ENCODE measurements at places on chromosomes 12 and 14.
A peak's percentile ranks its signal among the peaks of the same experiment; 100 is the strongest.

- DNase-seq, result no peak
Observed at GRCh38 chr14:95226801-95227200, 69.5 kb upstream of the DICER1 start.

GRCh38 chr12:12979731-12980259 lies 20.3 kb downstream of the HEBP1 start:
- DNase-seq, result no peak

- no peak for DNase-seq
Observed at GRCh38 chr12:16949371-16949770, 343.4 kb upstream of the LMO3 start.

DNA sequence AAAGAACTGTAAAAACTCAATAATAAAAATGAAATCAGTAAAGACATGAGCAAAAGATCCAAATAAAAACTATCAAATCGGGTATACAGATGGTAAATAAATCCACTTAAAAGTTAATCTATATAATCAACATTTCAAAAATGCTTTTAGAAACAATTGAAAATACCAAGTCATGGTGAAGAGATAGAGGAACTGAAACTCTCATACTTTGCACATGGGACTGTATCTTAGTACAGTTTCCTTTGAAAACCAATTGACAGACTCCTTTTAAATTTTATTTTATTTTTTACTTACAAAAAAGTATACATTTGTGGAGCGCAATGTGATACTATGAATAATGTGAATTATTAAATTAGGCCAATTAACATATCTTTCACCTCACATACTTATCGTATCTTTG lies 98.6 kb upstream of the FAR2 start:
- DNase-seq, result no peak

- no peak for DNase-seq
Observed at GRCh38 chr12:80925237-80925636, 12.5 kb downstream of the LIN7A start.

DNA sequence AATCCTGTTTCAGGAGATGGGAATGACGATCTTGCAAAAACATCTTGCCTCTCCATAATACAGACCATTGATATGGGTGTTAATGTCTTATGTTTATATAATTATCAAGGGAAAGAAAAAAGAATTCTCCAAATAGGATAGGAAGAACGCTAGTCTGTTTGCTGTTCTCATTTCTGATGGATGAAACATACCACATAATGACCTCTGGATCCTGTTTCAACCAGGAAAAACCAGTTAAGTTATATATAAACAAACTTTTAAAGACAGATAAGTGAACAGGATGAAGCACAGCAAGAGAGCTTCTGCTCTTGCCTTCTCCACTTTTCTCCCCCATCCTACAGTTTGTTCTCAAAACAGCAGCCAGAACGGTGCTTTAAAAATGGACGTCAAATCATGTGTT lies 27.8 kb downstream of the COQ6 start:
- DNase-seq, result no peak

- DNase-seq, result no peak
Observed at GRCh38 chr12:18158774-18159557, 69.0 kb upstream of the RERGL start.

DNA sequence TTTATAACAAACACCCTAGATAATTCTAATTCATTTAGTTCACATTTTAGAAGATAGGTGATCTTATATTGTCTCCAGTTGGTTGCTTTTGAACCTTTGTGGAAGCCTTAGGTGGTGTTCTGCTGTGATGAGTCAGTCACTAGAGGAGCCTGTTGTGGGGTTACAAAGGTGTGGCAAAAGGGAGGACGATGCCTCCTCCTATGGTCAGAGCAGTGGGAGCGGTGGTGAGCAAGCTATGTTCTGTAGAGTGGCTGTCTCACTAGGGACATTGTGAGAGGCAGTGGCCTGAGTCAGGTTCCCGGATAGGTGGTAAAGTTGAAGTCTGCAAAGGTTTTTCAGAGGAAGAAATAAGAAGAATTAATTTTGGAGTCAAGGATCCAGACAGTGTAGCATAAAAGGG lies 71.6 kb upstream of the USP44 start:
- DNase-seq, result no peak

GRCh38 chr12:111842556-111843396 lies 748 bp downstream of the MAPKAPK5 start:
- DNase-seq, result peak; percentile 47

DNA sequence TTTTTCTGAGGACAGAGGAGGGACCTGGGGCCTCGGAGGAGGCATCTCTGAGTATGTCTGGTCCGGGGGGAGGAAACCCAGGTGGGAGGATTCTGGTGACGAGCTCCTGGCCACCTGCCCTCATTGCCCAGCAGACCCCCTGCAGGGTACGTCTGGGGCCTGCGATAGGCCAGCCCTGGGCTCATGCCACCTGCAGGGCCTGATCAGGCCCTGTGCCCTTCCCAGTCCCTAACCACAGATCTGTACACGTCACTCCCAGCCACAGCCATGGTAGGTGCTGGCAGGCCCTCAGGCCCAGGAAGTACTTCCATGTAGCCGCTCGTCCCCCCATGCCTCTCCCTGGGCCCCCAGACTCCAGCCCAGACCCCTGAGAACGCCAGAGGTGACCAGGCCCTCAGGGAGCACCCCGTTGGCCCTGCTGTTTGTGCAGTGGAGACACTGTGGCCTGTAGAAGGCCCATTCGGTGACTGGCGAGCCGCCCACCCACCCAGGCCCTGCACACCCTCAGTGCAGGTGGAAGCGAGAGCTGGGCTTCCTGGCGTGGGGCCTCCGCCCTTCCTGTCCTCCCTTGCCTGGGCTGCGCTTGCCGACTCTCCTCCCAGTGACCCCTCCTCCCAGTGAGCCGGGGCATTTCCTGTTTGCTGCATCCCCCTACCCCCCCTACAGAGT lies 5.7 kb downstream of the INF2 start:
- no peak for DNase-seq

GRCh38 chr12:2156333-2156732 lies 103.5 kb downstream of the CACNA1C start:
- no peak for DNase-seq
